GM13977 (cell line): ENCODE measurements at places on chromosomes 1 and 21.

- DNase-seq, result no peak
Measured at GRCh38 chr1:202365092-202365815, 16.8 kb downstream of the PPP1R12B start.

GRCh38 chr1:59743324-59744091 lies 71.2 kb upstream of the HOOK1 start:
- DNase-seq, result no peak

- no peak for DNase-seq
Measured at GRCh38 chr21:14591377-14591776, 45.3 kb upstream of the SAMSN1 start.

GRCh38 chr1:94886361-94886760 lies 40.5 kb downstream of the CNN3 start:
- DNase-seq, result no peak

DNA sequence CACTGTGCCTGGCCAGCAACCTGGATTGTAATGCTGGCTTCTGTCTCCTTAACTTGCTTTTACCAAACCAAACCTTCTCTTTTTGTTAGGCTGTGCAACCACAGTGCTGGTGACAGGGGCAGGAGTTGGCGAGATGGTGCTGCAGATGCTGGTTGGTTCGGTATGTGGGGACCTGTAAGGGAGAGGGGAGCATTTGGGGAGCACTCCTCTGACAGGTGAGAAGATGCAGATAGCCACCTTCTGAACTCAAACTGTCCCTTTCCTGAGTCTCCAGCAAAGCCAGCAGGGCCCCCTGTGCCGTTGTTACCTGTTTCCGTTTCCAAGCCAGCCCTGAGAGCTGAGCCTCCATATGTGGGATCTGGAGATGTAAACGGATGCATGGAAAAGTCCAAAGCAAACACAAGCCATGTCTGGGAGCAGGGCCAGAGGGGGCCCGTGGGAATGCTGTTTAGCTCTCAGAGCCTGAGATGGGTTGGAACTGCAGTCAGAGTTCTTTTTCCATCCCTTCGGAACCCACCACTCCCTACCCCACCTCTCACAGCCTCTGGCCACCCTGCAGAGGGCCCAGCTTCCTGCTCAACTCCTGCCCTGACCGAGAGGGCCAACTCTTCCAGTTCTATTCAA lies 34.0 kb downstream of the ELK4 start:
- DNase-seq, result no peak

GRCh38 chr1:84293766-84294165 lies 7.7 kb upstream of the SAMD13 start:
- DNase-seq, result no peak

DNA sequence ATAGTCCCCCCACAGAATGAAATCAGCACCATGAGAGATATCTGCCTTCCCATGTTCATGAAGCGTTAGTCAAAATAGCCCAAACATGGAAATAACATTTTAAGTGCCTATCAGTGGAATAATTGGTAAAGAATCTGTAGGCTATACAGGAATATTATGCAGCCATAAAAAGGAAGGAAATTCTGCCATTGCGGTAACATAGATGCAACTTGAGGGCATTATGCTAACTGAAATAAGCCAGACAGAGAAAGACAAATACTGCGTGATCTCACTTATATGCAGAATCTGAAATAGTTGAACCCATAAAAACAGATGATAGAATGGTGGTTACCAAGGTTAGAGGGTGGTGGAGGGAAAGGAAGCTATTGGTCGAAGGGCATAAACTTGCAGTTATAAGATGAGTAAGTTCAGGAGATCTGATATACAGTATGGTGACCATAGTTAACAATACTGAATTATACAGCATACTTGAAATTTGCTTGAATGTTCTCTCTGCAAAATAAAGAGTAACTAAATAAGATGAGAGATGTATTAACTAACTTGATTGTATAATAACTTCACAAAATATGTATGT lies 699 bp upstream of the IL23R start:
- DNase-seq, result no peak

DNA sequence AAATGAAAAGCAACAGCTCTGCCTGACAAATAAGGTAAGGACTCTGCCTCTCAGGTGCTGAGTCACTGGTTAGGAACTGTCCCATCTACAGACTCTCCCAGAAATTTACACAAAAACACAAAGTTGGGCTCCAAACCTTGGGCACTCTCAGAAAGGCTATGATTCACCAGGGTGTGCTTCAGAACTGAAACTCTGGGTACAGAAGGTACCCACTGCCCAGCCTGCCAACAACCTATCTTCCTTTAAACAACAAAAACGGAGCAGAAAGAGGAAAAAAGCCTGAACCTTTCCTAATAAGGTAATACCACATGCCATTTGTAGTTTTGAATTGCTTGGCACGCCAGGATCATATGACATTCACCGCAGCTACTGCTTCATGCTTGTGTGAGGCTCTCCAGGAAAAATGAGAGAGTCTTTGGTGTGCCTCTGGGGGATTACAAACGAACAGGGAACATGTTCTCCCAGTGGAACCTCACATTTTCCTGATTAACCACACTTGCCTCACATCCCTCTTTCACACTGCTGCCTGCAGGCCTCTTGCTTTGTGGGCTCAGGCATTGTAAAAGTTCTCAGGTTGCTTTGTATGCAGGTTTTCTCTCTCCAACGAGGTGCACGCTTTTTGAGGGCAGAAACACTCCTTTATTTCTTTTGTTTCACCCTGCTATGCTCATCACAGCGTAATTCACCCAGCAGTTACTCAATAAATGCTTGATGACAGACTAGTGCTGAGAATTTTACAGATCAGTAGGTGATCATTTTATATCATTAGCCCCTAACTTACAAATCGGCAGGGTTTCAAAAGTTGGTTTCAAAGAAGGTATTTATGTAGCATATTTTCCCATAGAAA lies 65.1 kb downstream of the GADD45A start:
- no peak for DNase-seq

GRCh38 chr1:1612104-1612400 lies 3.2 kb upstream of the MIB2 start:
- DNase-seq, result no peak

GRCh38 chr1:212167098-212167497 lies 118.1 kb upstream of the PPP2R5A start:
- no peak for DNase-seq

DNA sequence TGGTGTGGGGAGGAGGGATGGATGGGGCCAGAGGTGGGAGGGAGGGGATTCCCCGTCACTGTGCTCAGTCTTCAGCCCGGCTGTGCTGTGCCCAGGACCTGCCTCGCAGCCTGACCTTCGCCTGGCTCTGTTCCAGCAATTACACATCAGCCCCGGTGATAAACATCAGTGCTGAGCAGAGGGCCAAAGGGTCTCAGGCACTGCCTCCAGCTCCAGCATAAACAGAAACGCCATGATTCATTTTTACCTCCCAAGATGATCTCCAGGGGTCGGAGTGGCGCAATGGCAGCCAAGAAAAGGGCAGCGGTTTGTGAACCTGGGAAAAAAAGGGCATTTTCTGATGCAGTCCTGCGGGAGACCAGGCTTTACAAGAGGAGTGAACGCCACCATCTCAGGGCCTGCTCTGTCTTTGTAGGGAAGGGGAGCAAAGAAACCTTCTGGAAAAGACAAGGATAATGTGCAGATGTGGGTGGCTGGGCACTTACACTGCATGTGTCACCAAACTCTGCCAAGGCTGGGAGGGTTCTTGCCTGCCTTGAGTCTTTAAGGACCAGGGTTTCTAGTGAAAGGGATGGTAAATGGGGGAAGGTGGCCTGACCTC lies 28.1 kb downstream of the SHISA4 start:
- no peak for DNase-seq

GRCh38 chr1:93597709-93598108 lies 83.9 kb downstream of the BCAR3 start:
- DNase-seq, result no peak

- no peak for DNase-seq
Measured at GRCh38 chr1:19466112-19466561, 19.2 kb downstream of the CAPZB start.

- DNase-seq, result no peak
Measured at GRCh38 chr1:41521766-41522165, 37.3 kb upstream of the EDN2 start.

- DNase-seq, result no peak
Measured at GRCh38 chr1:199545780-199546179, 481.7 kb upstream of the NR5A2 start.

- no peak for DNase-seq
Measured at GRCh38 chr1:23108918-23109533, 59.6 kb downstream of the LUZP1 start.

DNA sequence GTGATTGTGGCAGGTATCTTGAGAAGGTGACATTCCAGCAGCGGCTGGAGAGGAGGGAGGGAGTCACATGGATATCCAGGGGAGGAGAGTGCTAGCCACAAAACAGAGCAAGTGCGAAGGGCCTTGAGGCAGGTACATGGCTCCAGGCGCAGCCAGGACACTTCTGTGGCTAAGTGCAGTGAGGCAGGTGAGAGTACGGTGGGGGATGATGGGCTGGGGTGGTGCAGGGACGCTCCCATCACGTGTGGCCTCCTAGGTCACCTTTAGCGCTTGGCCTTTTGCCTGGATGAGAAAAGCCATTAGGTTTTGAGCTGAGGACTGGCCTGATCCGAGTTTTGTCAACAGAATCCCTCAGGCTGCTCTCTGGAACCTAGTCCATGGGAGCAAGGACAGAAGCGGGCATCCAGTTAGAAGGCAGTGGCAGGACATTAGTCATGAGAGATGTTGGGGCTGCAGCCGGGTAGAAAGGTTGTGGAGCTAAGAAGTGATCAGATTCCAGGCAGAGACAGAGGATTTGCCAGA lies 31.6 kb downstream of the SMYD2 start:
- no peak for DNase-seq
